ENCODE measurements at places on chromosomes 11 and 22.

- DNase-seq, result no peak
Measured at GRCh38 chr22:21947040-21948014, 5.3 kb downstream of the PPM1F start.

- DNase-seq, result no peak
Measured at GRCh38 chr22:37777122-37777687, 30.5 kb upstream of the GCAT start.

GRCh38 chr11:2108675-2109491 lies 30.3 kb downstream of the IGF2 start:
- no peak for DNase-seq

DNA sequence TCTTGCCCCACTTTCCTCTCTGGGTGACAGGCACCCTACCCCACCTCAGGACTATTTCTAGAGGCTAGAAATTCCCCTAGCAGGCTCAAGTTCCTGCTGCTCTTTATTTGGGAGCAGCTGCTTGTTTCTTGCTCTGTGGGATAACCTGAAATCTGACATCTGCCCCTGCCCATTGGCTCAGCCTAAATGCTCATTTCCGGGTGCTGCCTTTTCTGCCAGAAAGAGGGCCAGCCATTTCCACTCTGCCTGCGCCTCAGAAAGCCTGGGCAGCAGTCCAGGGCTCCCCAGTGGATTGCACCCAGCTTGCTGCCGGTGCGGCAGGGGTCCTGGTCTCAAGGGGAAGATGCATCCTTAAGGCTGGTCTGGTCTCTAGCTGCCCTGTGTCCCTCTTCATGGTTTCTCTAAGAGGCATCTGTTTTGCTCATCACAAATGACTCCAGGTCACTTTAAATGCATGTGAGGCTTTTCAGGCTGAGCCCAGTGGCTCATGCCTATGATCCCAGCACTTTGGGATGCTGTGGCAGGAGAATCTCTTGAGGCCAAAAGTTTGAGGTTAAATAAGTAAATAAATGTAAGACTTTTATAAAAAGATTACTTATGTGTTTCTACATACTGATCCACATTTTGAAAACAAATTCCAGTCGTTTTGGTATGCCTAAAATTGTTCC lies 10.3 kb upstream of the PNPLA5 start:
- DNase-seq, result no peak

GRCh38 chr11:69985641-69986439 lies 92.3 kb upstream of the ANO1 start:
- no peak for DNase-seq

DNA sequence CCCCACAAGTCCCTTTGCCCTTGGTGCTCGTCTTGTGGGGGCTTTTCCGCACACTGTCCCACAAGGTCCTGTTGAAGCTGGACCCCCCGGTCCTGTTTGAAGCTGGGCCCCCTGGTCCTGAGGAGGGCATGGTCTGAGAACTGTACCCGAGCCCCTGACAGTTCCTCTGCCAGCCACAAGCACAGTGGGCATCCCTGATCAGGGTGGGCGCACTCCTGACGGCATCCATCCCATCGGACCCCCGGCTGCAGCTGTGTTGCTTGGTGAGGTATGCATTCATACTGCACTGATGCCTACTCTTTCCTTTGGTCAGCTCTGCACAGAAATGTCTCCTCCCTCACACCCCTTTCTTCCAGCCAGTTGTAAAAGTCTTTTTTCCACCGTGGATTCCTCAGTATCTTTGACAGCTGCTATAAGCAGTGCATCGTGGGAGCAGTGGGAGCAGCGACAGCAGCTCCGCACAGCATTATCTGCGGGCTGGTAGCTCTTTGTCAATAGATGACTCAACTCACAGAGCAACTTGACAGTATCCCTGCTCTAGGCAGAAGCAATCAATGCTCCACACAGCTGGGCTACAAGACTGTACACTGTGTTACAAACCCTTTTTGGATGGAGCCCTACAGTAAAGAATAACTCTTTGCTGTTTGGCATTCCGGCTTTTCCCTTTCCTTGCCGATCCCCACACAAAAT lies 1030.8 kb upstream of the CCDC90B start:
- no peak for DNase-seq

- DNase-seq, result no peak
Measured at GRCh38 chr22:27116312-27117086, 459.1 kb downstream of the MIAT start.

All from left forelimb (tissue), 1 donor.